Endothelial cell of umbilical vein (primary cell): ENCODE measurements at places on chromosomes 6 and 20.

- DNase-seq = no peak
Measured at GRCh38 chr6:90062667-90063066, 168.4 kb downstream of the GJA10 start.

DNA sequence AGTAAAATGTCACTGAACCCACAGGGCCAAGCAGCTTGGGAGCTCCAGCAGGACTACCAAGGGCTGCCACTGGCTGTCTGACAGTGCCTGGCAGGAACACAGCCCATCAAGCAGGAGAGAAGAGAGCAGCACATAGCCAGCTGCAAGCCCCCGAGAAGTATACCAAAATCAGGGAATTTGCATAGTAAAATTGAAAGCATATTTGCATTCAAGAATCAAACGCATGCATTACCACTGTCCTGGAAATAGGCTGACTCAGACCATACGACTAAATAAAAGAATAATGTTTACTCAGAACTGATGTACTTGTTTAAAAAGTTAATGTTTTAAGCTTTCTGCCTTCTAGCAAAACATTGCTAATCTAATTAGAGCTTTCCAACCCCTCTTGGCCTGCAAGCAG is 298.1 kb downstream of the TFAP2B start:
- DNase-seq = no peak

GRCh38 chr20:25336561-25337422 is 53.8 kb downstream of the ABHD12 start:
- DNase-seq = no peak

DNA sequence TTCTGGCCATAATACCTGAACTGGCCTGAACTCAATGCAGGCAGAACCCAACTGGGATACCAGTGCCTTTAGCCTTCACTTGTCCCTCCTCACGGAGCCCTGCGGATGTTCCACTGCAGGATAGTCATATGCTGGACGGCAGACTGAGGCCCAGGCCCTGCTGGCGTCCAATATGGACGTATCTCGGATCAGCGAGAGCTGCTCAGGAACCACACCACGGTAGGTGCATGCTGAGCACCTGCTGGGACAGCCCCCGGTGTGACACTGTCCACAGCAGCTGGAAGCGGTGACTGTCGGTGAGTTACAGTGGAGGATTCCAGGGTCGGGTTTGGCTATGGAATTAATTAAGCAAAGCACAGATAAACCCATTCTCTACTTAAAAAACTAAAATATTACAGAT is 48.7 kb downstream of the PSMG4 start:
- no peak for DNase-seq
